ENCODE measurements at places on chromosomes 1 and 21.

- no peak for DNase-seq
Observed at GRCh38 chr1:203744075-203744972, 20.7 kb upstream of the LAX1 start.

GRCh38 chr1:216814576-216815259 lies 91.5 kb upstream of the ESRRG start:
- no peak for DNase-seq

DNA sequence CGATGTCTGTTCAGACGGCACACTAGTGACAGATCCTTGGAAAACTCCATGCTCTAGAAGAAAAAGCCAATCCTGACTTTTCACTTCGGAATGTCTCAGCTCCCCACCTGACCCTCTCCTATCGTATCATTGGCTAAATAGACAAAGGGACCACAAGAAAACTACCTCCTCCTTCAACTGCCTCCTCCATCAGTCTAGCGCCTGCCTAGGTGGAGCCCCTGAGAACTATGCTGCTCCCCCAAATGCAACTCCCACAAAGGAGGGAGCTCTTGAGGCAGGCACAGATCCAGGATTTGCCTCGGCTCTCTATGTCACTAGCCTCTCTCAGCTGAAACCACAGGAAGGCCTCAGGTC lies 148.4 kb downstream of the TOMM20 start:
- no peak for DNase-seq

DNA sequence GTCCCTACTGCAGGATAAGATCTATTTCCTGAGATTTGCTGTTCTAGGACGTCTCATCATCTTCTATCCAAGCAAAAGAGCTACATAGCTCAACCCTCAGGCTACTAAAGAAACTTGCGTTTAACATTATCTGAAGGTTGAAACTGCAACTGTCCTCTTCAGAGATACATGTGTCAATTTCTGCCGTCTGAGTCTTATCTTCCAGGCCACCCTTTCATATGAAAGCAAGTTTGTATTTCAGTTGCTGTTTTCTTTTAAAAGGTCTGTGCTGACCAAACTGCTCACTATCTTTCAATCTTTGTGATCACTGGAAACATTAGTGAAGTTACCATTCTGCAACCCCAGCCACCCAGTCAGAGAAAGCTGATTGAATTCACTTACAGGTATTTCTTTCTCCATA lies 108.6 kb upstream of the RAB3GAP2 start:
- DNase-seq = no peak

- no peak for DNase-seq
Observed at GRCh38 chr21:35006771-35007170, 42.3 kb downstream of the RUNX1 start.

Data from renal pelvis (tissue), 12 donors.